KG1 (cell line): ENCODE measurements at places on chromosomes 2 and 18.

DNA sequence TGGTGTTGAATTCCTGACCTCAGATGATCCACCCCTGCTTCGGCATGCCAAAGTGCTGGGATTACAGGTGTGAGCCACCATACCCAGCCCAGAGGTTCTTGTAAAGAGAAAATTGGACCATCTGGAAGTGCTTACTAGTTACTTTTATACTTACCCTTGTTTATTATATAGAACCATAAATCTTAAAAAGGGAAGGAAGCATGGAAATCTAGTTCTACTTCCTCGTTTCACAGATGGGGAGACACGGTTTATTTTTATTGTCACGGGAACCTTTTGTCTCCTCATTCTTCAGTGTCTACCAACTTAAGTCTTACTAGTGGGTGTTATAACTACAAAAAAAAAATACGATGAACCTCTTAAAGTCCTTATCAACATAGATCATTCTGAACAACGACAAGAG is 45.8 kb upstream of the PDK1 start:
- no peak for DNase-seq

DNA sequence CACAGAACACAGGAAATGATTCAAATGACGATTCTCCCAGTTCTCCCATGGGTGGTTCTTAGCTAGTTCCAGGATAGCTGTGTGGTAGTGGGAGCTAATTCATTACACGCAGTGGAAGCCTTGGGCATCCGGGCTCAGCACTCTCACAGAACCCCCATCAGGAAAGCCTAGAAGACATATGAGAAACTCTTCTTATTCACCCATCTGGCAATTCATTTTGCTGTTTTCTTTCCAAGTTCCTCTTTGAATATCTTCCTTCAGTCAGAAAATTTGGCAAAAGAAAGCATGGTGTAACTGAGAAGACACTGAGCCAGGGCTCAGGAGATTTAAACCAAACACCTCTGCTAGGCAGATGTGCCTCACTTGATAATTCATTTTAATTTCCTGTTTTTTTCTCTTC is 85.2 kb upstream of the FN1 start:
- no peak for DNase-seq

GRCh38 chr2:35463805-35464596 is 891.6 kb upstream of the CRIM1 start:
- DNase-seq: no peak

- no peak for DNase-seq
Observed at GRCh38 chr18:66641056-66641455, 37.2 kb upstream of the CDH19 start.

- no peak for DNase-seq
Observed at GRCh38 chr2:3636586-3637310, 21.3 kb upstream of the ALLC start.

DNA sequence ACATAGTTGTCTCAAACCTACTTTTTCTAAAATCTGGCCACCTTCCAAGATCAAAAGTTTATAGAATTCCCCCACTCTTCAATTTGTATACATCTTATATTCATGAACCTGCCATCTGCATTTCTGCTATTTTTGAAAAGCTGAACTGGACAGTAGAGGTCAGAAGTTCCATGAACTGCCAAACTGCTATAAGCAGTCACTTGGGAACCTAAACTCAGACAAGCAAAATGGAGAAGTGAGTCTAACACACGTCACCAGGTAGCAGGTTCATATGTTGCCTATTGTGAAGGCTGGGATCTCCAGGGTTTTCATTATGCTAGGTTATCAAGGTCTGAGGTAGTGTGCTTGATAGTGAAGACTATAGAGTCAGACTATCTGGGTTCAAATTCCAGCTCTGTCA is 2.0 kb upstream of the MYO1B start:
- no peak for DNase-seq

DNA sequence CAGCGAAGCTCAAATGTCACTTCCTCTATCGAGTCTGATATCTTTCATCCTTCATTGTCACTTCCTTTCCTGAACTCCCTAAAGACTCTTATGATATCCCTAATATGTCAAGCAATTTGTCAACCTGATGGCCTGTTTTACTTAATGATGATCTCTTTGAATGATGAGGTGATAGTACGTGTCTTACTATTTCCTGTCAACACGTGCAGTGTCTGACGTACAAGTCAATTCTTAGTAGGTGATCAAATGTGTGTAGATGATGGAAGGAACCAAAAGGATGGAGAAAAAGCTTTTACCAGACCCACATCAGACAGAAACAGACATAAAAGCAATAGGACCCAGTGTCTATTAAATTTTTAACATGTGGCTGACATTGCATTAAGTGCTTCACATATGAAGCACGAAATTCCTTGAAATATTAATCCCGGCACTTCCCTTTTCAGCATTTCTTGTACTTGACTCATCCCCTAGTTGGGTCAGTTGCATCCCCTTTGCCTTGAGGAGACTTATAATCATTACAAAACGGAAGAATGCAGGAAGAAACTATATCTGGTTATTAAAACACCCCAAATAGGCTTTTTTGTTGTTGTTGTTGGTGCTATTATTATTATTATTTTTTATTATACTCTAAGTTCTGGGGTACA is 108.6 kb upstream of the NYAP2 start:
- DNase-seq: no peak

DNA sequence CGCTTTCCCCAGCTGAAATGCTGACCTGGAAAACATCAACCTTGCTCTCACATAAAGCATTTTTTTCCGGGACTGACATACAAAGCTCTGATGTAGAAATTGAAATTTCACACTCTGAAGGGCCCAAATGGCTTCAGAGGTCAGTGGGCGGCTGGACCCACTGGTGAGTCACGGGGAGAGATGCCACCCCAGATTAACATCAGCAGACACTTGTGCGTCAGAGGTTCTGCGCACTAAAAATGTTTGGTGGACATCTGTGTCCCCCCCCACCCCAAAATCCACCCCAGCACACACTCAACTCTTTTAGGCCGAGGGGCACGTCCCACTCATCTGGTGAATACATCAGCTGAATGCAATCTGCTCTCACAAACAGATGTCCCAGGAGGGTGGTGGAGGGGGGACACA is 208.9 kb downstream of the ASB1 start:
- DNase-seq: no peak

DNA sequence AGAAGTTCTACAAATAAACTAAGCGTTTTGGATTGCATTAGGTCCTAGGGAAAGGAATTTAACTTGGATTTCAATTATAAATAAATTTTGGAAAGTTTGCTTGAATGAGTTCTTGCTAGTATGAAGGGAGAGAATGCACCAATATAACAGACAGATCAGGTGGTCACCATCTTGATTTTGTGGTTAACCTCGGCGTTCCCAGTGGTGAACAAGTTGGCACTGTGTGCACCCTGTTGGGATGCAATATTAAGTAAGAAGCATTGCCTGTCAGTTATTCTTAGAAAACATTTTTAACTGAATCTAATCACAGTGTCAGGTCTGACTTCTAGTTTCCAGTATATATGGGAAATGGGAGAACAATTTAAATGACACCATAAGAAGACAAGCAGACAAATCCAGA is 673.4 kb downstream of the SLC4A3 start:
- no peak for DNase-seq

DNA sequence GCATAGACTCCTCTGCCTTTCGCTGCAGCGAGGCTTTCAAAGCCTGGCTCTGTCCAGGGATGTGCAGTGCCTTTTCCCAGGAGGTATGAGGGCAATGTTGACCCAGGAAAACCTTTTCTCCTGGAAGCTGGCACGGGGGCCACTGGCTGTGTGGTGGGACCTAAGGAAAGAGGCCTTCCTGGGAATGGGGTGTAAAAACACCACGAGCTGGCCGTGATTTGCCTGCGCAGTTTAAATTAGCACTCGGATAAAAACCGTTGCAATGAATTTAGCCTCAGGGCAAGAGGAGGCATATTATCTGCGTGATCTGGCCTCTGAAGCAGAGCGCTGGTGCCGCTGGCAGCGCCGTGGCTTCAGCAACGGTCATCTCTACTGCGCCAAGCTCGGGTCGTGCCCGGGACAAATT is 3.0 kb downstream of the OSR1 start:
- no peak for DNase-seq

GRCh38 chr2:236341721-236342120 is 77.5 kb upstream of the ASB18 start:
- no peak for DNase-seq

DNA sequence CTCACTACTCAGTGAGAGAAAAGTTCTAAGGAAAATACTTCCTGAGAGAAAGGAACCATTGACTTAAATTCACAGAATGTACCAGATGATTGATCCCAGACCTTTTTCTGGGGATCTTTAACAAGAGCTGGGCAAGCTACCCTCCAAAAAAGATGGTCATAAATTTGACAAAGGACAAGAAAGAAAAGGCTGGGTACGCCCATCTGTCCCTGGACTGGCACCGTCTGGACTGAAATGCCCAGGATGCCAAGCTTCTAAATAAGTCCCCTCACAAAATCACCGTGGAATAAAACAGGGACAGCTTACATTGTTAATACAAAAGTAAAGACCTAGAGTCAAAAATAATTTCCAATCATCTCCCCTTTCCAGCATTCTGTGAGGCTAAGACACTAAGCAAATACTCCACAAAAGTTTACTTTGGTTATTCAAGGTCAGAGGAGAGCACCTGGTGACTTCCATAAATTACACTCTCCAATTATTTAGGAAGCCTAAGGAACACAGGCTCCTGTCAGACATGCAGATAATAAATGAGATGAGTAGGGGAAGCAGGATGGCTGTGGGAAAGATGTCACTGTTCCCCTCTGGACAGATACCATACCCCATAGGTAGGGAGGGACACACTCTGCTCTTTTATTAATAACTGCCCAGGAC is 69.9 kb downstream of the UXS1 start:
- DNase-seq: no peak

DNA sequence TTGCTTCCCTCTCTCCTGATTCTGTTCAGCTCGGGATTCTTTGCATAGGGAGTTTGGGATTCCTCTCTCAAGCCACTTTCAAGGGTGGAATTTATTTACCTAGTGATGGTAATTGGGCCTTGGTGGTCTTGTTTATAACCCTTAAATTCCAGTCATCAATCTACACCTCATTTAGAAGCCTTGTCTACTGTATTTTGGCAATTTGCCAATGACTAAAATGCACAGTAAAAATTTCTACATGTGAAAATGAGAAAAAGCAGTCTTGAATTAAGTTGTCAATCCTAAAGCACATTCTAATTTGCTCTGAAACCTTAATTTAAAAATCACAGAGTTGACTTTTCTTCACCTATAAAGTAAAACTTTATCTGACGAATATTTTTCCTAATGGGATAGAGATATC is 749.2 kb upstream of the CRIM1 start:
- no peak for DNase-seq

- no peak for DNase-seq
Observed at GRCh38 chr2:128450211-128451024, 131.8 kb upstream of the HS6ST1 start.

GRCh38 chr2:191691016-191691735 is 13.2 kb downstream of the NABP1 start:
- DNase-seq: no peak

DNA sequence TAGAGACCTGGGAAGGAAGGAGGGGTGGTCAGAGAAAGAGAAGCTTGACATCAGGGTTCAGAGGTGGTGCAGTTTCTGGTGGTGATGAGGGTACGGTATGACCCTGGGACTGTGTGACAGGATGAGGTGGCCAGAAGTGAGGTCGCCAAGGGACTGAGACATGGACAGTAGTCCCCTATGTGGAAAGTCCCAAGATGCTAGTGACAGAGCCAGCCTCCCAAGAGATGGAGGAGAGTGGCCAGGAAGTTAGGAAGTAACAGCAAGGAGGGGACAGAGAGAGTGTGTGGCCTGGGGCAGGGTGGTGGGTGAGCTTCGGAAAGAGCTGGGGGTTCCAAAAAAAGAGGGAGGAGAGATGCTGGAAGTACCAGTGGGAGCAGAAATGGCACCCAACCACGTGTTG is 66.0 kb downstream of the SMAD7 start:
- no peak for DNase-seq

DNA sequence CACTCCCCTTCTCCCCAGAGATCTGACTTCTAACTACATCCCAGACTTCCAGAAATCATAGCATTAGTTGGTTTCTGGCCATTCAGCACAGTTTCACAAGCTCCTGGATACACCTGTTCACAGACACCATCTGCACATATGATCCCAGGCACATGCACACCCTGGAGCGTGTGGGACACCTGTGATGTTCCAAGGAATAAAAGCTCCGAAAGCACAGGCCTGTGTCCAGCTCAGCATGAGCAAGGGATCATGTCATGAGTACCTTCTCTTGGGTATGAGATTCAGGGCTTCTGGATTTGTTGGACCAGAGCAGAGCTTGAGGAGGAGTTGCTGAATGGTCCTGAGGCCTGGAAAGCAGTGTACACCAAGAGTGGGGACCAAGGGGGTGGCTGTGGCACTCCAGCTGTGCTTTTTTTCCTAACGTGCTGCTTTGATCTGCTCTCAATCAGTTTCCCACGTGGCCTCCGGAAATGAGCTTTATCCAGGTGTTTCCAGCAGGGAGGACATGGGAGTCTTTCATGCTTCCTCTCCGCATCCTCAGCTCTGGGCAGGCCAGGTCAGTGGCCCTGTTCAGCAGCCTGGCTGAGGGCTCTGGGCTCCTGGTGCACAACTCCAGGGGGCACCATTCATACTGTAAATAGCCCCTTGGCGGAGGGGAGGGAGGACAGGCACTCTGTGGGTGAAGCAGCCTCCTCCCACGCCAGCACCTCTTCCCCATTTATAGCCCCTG is 1.8 kb downstream of the DYSF start:
- DNase-seq: no peak

DNA sequence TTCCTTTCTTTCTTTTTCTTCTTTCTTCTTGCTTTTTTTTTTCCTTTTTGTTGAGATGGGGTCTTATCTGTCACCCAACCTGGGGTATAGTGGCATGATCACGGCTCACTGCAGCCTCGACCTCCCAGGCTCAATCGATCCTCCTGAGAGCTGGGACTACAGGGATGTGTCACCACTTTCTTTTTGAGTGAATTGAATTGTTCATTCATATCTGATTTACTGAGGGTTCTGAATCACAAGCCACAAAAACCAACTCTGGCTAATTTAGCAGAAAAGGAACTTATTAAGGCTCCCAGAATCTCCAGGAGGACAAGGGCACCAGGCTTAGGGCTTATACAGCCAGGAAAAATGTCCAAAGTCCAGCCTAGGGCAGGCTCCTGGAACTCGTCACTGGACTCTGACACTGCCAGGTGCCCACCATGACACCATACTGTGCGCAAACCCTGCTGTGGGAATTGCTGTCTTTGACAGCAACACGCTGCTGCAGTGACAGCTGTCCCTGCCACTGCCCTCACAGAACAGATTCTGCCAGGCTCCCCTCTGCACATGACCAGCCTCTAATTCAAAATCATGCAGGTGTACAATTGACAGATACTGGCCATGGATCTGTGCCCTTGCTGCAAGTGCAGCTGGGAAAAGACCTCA is 42.9 kb upstream of the EML6 start:
- DNase-seq: no peak

- DNase-seq: no peak
Observed at GRCh38 chr2:217204358-217204757, 344.5 kb upstream of the TNP1 start.

DNA sequence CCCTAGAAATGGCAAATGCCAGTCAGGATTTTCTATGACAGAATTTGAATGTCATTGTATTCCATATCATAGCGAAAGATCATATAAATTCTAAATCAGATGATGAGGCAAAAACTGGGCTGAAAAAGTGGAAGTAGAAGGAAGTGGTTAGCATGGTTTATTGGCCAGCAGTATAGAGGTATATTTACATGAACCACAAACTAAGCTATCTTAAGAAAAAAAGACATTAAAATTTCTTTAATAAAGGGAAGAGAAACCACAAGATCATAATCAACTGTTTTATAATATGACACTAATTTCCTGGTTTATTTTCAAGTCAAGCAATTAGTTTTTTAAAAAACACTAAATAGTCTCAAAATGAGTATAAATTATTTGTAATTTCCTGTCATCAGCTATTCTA is 123.2 kb upstream of the LRP1B start:
- DNase-seq: no peak

GRCh38 chr2:54797307-54797706 is 73.8 kb downstream of the EML6 start:
- no peak for DNase-seq
